ENCODE measurements at places on chromosomes 6 and 20. TPM values are rescaled to one million over a fixed set of nuclear protein-coding genes. Genes with fewer than 3 reads are reported as not detected.

Gene PNPLA1
- total RNA-seq = not detected

Gene MROH8
- 1.1 TPM for total RNA-seq

Gene MAPK13
- total RNA-seq = 0.49 TPM

Gene ZC3H12D
- 0.01 TPM for total RNA-seq

Gene SAYSD1
- total RNA-seq = 5.6 TPM

Gene RIPPLY2
- total RNA-seq = 0.49 TPM

Gene KCNK16
- not detected for total RNA-seq

Gene SLC35B3
- total RNA-seq = 6.9 TPM

Gene SMOC2
- 0.03 TPM for total RNA-seq

Gene TRIM40
- total RNA-seq = not detected

Gene HFE
- 11.8 TPM for total RNA-seq

Gene TGM3
- total RNA-seq = 0.05 TPM

Gene MEP1A
- total RNA-seq = not detected

Gene PRRT1
- total RNA-seq = 0.58 TPM

Gene MCCD1
- total RNA-seq = not detected

Gene EPHA7
- 0.03 TPM for total RNA-seq

Gene GRIK2
- total RNA-seq = 0.46 TPM

Gene BCAS4
- 29.8 TPM for total RNA-seq

Gene MAFB
- 0.15 TPM for total RNA-seq

Gene CD109
- 70.4 TPM for total RNA-seq

Gene SLC17A2
- total RNA-seq = not detected

Gene GPR6
- total RNA-seq = not detected

Gene EFCAB8
- total RNA-seq = not detected

Gene RSPH4A
- 0.12 TPM for total RNA-seq

Gene SLC22A3
- 55.6 TPM for total RNA-seq

Gene FOXS1
- 0.53 TPM for total RNA-seq

Gene SFT2D1
- total RNA-seq = 38.9 TPM

Gene MMP24
- 26.7 TPM for total RNA-seq

Gene SIRPB2
- not detected for total RNA-seq

Gene TAPBP
- total RNA-seq = 34.6 TPM

Gene CRIP3
- total RNA-seq = 0.27 TPM

Gene C6orf58
- total RNA-seq = 0.11 TPM

Gene PLCB4
- 14.7 TPM for total RNA-seq

Gene BAG2
- 6.8 TPM for total RNA-seq

Gene SAMD5
- total RNA-seq = 0.39 TPM

Gene RAMACL
- total RNA-seq = 0.16 TPM

Gene PPP1R16B
- total RNA-seq = 0.15 TPM

Gene UNC93A
- not detected for total RNA-seq

Gene THEMIS
- total RNA-seq = not detected

Gene HUS1B
- 0.17 TPM for total RNA-seq

Gene BTN1A1
- not detected for total RNA-seq

Gene TSBP1
- total RNA-seq = not detected

All from A549 treated with AZD2906 at 1 μM for 4 hours (cell line).